Right ventricle myocardium inferior (tissue), 1 donor: ENCODE measurements at places on chromosomes 5 and 9.

GRCh38 chr9:81559197-81559596 is 130.2 kb downstream of the TLE1 start:
- no peak for DNase-seq

GRCh38 chr5:96058084-96058483 is 96.4 kb upstream of the ELL2 start:
- no peak for DNase-seq

DNA sequence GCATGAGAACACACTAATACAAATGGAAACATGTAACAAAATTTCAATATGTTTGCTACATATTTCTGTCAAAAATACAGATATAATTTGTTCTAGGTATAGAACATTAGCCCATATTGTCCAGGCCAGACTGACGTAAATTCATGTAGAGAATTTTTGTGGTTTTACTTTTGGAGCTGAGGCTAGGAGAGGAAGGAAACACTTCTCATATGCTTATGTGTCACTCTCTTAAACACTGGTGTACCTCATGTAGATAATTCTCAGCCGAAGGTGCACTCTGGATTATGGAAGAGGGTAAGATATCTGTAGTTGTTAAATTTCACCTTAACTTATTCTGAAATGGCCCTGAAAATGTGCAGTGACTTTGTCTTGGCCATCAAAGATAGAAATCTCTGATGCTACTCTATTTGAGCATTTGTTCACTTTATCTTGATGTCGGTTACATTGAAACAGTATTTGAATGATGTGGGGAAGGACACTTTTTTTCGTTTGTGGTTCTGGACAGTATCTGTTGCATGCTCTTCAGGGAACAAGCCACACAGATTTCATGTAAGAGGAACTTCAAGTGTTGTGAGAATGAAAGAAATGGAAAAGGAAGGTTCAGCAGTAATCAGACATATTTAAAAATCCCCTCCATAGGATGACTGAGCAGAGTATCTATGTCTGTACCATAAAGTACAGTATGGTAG is 202.7 kb downstream of the SPATA31D1 start:
- no peak for DNase-seq

GRCh38 chr9:70679845-70680244 is 265.4 kb upstream of the KLF9 start:
- DNase-seq, result no peak

DNA sequence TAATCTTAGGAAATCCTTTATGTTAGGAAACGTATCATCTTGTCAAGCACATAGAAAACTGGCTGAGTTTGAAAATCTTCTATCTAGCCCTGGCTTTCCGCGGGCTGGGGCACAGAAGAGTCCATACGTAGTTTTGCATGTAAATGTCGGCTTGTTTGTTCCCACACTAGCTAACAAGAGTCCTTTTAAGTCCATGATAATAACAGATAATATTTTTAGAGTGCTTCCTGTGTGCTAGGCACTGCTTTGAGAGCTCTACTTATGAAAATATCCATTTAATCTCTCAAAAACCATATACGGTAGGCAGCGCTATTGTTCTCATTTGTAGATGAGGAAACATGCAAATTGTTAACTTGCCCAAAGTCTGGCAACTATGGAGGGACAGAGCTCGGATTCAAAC is 40.5 kb downstream of the FYB1 start:
- DNase-seq, result no peak

- DNase-seq, result no peak
Measured at GRCh38 chr5:171433982-171434676, 14.7 kb downstream of the FGF18 start.

DNA sequence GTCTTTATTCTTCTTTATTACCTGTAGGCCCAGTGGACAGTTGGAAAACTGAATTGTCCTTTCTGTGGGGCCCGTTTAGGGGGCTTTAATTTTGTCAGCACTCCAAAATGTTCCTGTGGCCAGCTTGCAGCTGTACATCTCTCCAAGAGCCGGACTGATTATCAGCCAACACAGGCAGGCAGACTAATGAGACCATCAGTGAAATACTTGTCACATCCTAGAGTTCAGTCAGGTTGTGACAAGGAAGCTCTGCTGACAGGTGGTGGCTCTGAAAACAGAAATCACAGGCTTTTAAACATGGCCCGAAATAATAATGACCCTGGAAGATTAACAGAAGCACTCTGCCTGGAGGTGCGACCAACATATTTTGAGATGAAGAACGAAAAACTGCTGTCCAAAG is 47.9 kb downstream of the RNF180 start:
- DNase-seq, result no peak

- DNase-seq, result no peak
Measured at GRCh38 chr5:24642022-24642421, 2.8 kb downstream of the CDH10 start.

GRCh38 chr5:149005077-149005892 is 57.6 kb downstream of the SH3TC2 start:
- DNase-seq, result no peak

- DNase-seq, result no peak
Measured at GRCh38 chr5:45411971-45412612, 284.1 kb downstream of the HCN1 start.

DNA sequence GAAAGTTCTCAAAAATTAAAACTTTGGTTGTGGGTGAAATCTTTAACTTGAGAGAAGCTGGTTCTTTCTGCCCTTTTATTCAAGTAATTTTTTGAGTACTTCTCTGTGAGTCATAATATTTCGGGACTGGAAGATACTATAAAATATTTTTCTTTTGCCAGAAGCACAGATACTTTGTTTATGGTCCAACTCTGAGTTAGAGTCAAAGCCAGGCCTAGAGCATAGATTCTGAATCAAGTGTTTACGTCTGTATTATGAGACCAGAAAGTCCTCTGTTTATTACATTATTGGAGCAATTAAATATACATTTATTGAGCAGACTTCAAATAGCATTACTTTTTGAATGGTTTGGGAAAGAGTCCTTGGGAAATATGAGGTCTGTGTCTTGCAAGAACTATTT is 187.9 kb downstream of the FER start:
- DNase-seq, result no peak

GRCh38 chr9:103757062-103757461 is 337.0 kb upstream of the SMC2 start:
- no peak for DNase-seq

DNA sequence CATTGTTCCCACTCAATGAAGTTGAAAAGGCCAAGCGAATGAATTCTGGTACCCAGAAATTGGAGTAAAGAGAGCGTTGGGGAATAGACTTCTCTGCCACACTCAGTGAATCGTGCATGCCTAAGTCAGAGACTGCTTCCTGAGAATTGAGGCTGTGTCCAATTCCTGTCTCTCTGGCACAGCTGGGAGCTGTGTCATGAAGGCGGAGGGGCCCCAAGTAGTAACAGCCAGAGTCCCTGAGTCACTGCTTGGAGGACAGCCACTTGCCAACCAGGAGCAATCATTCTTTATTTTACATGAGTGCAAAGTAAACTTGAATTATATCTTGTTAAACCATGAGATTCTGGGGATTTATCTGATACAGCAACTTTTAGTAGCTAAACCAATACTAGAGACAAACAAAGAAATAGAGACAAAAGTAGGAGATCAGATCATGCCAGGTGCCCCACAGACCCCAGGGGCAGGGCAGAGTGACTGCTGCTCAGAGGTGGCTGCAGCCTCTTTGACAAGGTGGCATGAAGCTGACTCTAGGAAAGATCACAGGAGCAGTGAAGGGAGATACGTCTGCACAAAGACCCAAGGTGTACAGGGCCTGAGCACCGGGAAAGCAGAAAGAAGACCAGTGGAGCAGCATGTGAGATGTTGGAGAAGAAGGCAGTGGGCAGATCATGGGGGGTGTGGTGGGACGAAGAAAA is 246.0 kb downstream of the GADD45G start:
- no peak for DNase-seq

DNA sequence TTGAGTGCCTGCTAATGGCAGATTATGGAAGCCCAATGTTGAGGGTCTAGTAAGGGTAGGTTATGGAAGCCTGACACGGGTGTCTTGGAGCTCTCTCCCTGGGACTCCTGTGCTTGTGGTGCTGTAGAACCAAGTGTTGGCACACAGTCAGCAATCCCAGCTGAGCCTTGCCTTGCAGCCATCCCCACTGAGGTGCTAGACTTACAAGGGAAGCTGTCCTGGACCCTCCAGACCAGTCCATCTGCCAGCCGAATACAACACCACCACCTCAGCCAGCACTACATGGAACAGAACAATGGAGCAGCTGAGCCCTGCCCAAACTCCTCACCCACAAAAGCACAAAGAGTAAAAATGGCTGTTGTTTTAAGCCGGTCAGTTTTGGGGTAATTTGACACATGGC is 90.5 kb upstream of the DNAH5 start:
- DNase-seq, result no peak

DNA sequence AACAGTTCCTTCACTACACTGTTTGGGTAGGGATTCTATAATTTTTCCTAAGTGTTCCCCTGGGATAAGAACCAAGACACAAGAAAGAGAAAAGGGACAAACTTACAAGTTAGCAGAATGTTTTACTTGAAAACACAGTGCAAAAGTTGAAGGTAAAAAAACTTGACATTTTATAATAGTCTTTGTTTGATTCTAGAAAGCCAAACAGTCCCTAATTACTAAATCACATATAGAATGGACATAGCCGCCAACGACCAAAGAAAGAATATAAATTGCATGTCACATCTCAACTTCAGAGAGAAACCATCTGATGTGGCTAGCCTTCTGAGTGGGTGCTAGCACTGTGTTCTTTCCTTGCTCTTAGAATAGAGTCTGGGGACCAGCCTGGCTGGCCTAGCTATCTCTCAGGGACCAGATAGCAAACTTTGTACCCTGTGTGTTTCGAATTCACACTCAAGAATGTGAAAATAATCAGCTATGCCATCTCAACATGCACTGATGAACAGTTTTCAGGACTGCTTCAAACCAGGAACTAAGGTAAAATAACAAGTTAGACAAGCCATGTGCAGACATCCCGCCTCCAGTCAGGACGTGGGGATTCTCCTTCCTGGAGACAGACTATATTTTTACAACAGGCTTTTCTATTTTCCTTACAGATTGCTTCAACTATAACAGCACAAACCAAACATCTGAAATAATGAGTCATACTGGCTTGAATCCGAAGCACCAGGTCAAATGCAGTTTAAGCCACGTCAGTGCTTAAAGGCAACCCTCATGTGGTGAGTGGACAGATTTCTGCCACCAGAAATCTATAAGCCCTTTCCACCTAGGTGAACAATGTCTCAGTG is 53.7 kb downstream of the LHFPL2 start:
- no peak for DNase-seq

- no peak for DNase-seq
Measured at GRCh38 chr5:109907189-109907588, 217.5 kb downstream of the MAN2A1 start.
